Stimulated activated CD4-positive, alpha-beta T cell treated with anti-CD3 and anti-CD28 coated beads, Interleukin-1b, Interleukin-23, amount 100 ng/mL, for 1 hour (primary cell): ENCODE measurements at places on chromosomes 3 and 15.

GRCh38 chr15:77494964-77495363 lies 74.3 kb downstream of the HMG20A start:
- DNase-seq, result no peak

GRCh38 chr3:119562307-119562961 lies 3.0 kb upstream of the CD80 start:
- DNase-seq, result no peak

GRCh38 chr3:187293516-187294430 lies 2.2 kb upstream of the MASP1 start:
- DNase-seq, result no peak

DNA sequence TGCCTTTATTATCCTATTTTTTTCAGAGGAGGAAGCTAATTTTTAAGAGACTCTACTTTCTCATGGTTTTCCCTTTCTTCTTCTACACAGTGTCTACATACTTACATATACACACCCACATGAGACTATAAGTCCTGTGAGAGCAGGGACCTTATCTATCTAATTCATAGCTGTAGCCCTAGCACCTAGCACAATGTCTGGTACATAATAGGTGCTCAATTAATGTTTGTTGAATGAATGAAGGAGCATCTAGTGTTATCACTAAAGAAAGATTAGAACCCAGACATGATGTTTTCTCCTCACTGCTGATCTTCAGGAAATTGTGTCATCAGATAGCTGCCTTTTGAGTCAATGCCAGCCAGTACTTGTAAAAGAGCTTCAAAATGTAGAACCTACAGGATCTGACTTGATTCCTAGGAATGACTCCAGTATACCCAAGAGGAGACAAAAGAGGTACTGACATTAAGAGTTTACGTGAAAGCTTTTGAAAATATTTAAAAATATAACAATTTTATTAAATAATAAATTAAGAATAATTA lies 2.5 kb downstream of the SCG5 start:
- DNase-seq, result no peak

DNA sequence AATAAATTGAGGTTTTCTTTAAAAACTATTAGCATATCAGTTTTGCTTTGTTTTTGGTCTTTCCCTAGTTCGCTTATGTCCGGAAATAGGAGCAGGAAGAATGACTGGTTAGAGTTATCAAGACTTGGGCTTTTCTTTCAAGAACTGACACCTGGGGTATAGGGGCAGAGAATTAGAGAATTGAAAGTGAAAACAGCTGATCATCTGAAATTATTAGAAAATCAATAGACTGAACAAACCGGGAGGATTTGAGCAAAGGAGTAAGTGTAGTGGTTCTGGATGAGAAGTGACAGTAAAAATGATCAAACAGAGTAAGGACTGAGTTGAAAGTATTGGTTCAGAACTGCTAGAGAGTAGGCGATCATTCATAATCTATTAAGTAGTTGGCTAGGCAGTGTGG lies 6.0 kb downstream of the MINDY2 start:
- no peak for DNase-seq

DNA sequence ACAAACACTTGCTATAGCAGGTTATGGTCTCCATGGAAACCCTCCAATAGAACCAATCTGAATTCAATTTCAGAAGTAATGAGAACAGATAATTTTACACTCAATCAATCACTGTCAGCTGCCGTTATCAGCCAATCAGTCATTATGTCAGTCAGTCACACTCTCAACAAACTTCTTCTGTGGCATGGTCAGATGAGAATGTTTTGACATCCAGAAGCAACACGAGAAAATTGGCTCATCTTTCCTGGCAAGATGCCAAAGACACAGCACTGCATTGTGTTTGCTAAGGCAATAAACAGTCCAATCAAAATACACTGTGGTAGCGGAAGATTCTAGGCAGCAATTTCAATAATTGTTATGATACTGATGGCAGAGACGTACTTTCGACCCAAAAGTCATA lies 190.7 kb downstream of the RORA start:
- DNase-seq, result no peak

- no peak for DNase-seq
These were observed 260.3 kb upstream of the MRPL3 start for GRCh38 chr3:131762981-131763564.
